ENCODE measurements at places on chromosomes 7 and 10.

DNA sequence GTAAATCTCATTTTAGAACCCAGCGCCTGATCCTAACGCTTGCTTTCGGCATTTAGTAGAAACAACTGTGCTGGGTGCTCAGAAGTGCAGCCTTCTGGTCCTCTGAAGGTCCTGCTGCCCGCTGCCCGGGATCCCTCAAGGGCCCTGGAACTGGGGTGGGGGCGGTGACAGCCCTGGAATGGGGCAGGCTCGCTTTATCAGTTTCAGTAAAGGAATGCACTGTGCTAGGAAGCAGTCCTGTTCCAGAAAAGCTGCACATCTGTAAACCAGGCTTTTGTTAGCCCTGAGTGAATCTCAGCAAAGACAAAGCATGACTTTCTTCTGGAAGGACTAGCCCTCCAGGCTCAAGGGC is 254.6 kb downstream of the TNS3 start:
- DNase-seq = no peak

DNA sequence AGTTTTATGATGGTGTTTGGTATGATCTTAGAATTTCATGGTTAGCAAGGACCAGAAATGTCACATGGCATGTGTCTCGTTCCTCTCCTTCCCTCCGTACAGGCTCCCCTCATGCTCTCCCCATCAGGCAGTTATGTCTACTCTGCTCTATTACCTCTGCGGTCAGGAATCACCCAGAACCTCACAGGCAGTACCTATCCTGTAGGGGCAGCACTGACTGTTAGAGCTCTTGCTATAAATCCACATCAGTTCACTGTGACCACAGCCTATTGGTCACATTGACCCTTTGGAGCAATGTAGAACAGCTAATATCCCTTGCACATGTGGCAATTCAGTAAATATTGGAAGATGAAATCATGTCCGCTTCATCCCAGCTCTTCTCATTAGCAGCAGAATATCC is 151.8 kb downstream of the WNT2 start:
- no peak for DNase-seq

- DNase-seq = no peak
These were observed 25.6 kb downstream of the TMEM196 start for GRCh38 chr7:19747740-19748339.

DNA sequence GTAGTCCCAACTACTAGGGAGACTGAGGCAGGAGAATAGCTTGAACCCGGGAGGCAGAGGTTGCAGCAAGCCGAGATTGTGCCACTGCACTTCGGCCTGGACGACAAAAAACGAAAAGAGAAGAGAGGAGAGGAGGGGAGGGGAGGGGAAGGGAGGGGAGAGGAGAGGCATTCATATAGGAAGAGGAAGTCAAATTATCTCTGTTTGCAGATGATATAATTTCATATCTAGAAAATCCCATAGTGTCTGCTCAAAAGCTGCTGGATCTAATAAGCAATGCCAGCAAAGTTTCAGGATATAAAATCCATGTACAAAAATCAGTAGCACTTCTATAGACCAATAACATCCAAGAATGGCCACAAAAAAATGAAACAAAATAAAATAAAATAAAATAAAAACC is 120.3 kb downstream of the LMBR1 start:
- no peak for DNase-seq

DNA sequence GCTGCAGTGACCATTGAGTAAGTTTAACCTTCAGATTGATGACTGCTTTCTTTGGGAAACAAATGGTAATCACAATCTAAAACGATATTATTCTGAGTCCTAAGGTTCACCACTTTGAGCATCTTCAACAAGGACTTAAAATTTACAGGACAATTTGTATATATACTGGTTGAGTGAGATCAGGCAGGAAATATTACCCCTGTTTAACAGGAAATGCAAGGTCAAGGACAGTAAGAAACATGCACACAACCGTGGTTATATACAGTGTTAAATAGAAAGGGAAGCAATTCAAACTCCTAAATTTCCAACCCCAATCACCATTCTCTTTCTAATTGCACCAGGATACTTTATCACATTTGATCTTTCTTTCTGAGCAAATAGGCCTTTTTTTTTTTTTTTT is 96.1 kb downstream of the ZNF277 start:
- DNase-seq = no peak

- no peak for DNase-seq
These were observed 780.6 kb upstream of the ZWINT start for GRCh38 chr10:57141708-57142107.

GRCh38 chr7:134787064-134787463 is 7.6 kb downstream of the CALD1 start:
- no peak for DNase-seq

GRCh38 chr10:100265821-100266485 is 1.5 kb downstream of the CWF19L1 start:
- DNase-seq = no peak

DNA sequence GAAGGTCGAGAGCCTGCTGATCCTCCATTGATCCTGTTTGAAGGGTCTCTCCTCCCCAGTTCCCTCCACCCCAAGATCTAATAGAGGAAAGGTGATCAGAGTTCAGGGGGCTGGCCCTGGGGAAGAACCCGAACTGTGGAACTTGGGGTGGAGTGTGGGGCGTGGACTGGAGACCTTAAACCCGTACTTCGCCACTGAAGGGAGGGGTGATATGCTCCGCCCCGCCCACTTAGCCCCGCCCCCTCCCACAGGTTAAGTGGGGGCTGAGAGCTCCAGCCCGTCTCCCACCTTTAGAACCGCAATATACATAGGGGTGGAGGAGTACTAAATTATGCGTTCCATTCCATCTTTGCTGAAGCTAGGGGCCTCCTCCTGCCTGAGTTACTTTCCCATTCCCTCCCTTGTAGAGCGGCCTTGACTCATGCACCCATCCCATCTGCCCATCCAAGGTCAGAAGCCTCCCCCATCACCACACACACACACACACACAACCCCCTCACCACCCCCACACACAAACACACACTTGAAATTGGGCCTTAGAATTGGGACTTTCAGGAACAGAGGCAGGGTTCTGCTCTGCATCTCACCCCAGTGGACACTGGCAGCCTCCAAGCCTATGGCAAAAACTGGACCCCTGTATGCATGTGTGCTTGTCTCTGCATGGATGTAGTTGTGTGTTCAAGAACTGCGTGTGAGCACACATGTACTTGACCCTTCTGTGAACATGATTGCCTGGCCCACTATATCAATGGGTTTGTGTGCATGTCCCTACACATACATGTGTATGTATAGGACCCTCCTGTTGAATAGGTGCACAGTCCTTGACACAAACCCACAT is 991 bp downstream of the SEMA4G start:
- no peak for DNase-seq

DNA sequence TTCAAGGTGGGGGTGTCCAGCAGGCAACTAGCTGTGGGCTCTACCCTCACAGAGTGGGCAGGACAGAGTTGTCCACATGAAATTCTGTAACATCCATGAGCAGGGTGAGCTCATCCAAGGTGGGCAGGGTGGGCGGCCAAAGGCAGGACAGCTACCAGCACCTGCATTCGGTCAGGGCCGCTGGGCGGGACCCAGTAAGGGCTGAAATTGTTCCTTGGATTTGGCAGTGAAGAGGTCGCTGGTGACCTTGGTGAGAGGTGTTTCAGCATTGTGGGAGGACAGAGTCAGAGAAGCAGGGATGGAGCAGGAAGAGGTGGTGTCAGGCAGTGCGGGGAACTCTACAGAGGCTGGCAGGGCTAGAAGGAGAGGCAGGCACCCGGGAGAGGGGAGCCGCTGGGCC is 23.9 kb downstream of the ADCYAP1R1 start:
- no peak for DNase-seq

DNA sequence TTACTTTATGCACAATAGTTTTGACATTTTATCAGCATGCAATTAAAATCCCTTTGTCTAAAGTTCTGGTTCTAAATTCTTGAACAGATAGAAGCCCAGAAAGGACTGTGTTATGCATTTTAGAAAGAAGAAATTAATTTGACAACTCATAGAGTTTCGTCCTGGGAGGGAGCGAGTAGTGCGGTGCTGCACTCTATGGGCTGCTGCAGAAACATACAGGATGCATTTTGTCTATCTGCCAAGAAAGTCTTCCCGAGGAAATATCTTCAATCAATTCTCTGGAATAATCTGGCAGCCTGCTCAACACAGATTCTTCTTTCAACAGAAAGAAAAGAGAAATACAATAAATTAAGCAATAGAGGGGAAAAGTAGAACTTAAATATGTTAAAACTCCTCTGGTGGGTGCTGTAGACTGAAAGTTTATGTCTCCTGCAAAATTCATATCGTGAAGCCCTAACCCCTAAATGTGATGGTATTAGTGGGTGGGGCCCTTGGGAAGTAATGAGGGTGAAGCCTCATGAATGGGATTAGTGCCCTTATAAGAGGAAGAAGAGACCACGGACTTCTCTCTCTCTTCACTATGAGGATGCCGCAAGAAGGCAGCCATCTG is 39.0 kb upstream of the IFRD1 start:
- no peak for DNase-seq

GRCh38 chr10:4983615-4984216 is 19.9 kb downstream of the AKR1C2 start:
- no peak for DNase-seq

GRCh38 chr7:6232116-6232515 is 40.3 kb downstream of the CYTH3 start:
- no peak for DNase-seq

DNA sequence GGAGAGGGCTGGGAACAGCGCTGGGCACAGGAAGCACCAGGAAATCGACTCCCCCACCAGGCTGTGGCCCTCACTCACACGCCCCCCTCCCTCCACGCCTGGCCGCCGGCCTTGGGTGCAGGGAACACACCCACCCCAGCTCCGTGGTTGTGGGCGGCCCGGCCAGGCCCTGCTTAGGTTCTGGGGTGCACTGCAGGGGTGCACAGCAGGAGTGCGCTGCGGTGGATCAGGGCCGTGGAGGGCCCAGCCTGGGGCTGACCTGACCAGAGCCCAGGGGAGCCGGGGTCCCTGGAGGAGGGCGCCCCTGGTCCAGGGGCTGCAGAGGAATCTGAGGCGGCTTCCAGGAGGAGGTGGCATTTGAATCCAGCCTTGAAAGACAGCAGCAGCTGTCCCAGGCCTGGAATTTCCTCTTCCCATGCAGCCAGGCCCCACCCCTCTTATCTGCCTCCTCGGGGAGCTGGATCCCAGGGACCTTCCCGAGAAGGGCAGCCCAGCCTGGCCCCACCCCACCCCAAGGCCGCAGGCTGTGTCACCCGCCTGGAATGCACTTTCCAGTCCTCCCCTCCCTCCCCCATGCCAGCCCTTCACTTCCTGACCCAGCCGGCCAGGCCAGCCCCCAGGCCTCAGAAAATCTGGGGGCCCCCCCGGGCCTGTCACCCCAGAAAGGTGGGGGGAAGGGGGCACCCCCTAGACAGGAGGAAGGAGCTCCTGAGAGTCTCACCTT is 18.4 kb upstream of the PDGFA start:
- DNase-seq = no peak

- no peak for DNase-seq
These were observed 16.5 kb upstream of the KCND2 start for GRCh38 chr7:120256344-120257070.

- no peak for DNase-seq
These were observed 96.7 kb downstream of the ZRANB1 start for GRCh38 chr10:125038637-125039036.

DNA sequence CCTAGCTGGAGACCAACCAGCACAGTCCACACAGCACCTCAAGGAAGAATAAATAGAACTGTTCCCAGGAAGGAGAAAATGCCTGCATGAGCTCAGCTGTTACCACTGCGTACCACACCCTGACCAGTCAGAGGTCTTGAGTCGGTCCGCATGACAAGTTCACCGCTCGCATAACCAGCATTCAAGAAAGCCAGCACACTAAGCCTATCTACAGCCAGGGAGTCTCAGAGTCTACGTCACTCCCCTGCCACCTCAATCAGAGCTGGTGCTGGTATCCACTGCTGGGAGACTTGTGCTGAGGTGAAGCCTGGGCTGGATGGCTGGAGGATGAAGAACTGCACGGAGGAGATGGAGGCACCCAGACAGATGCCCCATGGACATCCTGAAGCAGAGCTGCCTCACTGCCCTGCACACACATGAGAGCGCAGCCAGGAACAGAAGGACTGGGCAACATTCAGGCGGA is 19.6 kb downstream of the AKR1C1 start:
- DNase-seq = no peak

- no peak for DNase-seq
These were observed 70.5 kb downstream of the SEMA3A start for GRCh38 chr7:84123965-84124547.

DNA sequence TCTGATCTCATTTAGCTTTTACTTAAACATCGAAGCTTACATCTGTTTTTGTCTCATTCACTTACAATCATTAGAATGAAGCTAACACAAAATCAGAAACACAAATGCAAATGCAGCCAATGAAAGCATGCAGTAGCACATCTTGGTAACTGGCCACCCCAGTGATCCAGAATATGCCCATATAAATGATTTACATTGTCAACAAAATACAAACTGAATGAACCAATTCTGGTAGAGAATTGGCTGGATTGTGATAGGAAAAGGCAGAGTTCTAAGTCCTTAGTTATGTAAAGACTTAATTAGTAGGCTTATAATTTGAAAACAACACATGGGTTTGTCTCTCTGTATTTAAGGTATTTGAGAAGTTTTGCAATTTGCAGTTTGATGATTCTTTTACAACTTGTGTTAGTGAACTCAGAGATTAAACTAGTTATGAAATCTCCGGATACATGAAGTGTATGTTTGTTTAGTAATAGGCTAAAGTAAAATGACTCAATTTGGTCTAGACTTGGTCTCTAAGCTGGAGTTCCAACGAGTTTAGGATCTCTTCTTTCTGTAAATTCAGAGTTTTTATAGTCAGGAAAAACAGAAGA is 21.2 kb downstream of the TECTB start:
- DNase-seq = no peak

GRCh38 chr7:7962851-7963250 is 5.7 kb upstream of the GLCCI1 start:
- no peak for DNase-seq

- no peak for DNase-seq
These were observed 100.7 kb downstream of the NKX6-2 start for GRCh38 chr10:132685101-132685891.

DNA sequence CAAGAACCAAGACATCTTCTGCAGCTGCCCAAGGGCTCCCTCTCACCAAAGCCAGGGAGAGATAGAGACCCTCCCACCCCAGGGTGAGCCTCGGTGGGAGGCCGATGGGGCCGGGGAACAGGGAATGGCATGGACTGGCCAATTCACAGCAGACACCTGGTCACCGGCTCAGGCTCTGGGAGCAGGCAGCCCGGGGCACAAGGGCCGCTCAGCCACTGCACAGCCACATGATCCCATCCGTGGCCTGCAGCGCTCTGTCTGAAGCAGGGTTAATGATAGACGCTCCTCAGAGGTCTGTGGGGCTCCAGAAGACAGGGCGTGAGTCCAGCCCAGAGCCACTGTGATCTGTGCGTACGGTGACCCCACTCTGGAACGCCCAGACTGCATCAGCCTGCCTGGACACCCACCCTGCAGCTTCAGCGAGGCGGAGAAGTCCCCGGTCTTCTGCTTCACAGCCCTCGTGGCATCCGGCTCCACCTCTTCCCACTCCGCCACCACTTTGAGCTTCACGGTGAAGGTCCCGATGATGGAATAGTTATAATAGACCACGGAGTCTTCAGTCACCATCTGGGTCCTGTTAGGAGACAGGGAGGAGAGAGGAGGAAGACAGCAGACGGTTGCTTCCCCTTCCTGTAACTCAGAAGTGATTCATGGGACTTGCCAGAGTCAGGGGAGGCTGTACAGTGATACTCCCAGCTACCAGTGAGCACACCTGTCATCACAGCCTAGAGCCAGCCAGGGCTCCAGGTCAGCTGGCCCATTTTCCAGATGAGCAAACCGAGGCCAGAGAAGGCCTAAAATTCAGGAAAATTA is 14.0 kb downstream of the TMEM130 start:
- DNase-seq = no peak

GRCh38 chr7:131943211-131943610 is 386.8 kb upstream of the PODXL start:
- no peak for DNase-seq

- no peak for DNase-seq
These were observed 167.5 kb upstream of the PODXL start for GRCh38 chr7:131723926-131724325.

Measured in stimulated activated CD8-positive, alpha-beta memory T cell treated with anti-CD3 and anti-CD28 coated beads, Interleukin-2, amount 100 ng/mL, for 48 hours (primary cell).